ENCODE measurements at places on chromosomes 16 and 17.
A peak's percentile ranks its signal among the peaks of the same experiment; 100 is the strongest.

- no peak for DNase-seq
Observed at GRCh38 chr17:48209973-48210372, 102.4 kb downstream of the SNX11 start.

- no peak for DNase-seq
Observed at GRCh38 chr17:37284191-37284590, 91.6 kb upstream of the C17orf78 start.

- no peak for DNase-seq
Observed at GRCh38 chr17:55648086-55648485, 74.6 kb downstream of the TMEM100 start.

- DNase-seq, result no peak
Observed at GRCh38 chr16:17744921-17745572, 274.3 kb upstream of the XYLT1 start.

- DNase-seq, result no peak
Observed at GRCh38 chr17:27956601-27957445, 63.7 kb upstream of the LYRM9 start.

DNA sequence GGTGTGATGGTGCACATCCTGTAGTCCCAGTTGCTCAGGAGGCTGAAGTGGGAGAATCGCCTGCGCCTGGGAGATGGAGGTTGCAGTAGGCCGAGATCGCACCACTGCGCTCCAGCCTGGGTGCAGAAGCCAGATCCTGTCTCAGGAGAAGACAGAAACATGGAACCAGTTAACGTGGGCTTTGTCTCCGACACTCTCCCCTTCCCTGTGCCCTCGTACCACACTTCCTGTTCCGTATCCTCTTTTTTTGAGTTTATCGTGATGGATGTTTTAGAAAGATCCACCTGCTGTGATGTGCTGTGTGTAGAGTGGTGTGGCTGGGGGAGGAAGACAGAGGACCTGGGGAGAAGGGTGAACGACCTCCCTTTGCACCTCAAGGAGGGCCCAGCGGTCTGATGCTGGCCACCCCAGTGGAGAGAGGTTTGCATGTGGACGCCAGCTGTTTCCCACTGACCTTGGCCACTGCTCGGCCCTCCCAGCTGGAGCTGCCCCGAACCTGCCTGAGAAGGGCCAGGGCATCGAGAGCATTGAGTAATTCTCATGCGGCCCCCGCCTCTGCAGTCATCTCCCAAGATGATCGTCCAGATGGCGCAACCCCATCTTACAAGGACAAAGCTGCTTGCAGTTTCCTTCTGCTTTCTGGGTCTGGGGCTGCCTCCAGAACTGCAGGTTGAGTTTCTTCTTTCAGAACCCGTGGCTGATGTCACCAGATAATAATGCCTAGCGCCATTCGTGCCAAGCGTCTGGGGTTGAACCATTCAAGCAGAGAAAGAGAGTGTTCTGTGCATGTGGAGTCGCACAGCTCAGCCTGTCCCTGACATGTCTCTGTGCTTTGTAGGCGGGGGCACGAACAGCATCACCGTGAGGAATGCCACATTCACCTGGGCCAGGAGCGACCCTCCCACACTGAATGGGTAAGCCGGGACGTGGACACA lies 126.3 kb downstream of the ABCC1 start:
- DNase-seq, result no peak

- peak; percentile 85 for DNase-seq
Observed at GRCh38 chr17:40818733-40819527, 3.5 kb downstream of the KRT10 start.

Data from CD4-positive, alpha-beta T cell treated with Interleukin-2 at 100 ng/mL for 4 hours (primary cell).